ENCODE measurements at places on chromosomes 6 and 20.

DNA sequence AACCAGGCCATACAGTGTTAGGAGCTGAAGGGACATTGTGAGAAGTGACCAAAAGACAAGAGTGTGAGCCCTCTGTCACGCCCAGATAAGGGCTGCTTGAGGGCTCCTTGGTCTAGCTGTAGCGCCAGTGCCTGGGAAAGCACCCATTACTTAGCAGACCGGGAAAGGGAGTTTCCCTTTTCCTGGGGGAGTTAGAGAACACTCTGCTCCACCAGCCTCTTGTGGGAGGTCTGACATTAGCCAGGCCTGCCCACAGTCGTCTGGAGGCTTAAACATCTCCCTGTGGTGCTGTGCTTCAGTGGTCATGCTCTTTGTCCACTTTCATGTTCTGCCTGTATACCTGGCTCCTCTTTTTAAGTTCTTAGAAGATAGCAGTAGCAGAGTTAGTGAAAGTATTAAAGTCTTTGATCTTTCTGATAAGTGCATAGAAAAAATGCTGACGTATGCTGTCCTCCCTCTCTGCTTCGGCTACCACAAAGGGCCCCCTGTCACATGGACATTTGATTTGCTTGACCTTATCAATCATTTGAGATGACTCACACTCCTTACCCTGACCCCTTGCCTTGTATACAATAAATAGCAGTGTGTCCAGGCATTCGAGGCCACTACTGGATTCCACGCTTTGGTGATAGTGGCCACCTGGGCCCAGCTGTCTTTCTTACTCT is 201.5 kb upstream of the ECI2 start:
- DNase-seq = no peak

DNA sequence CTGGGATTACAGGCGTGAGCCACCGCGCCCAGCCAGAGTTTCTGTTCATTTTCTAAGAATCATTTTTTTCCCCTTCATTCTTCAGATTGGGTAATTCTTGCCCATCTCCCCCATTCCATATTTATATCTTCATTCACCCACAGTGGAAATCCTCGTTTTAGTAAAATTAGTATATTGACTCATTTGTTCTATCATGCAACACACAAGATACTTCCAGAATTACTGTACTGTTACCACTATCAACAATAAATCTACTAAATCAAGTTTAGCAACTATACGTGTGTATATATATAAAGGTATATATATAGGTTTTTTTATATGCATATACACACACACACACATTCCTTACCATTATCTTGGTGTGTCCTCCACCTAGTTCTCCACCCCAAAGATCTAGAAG is 41.2 kb upstream of the KCNG1 start:
- DNase-seq = no peak

DNA sequence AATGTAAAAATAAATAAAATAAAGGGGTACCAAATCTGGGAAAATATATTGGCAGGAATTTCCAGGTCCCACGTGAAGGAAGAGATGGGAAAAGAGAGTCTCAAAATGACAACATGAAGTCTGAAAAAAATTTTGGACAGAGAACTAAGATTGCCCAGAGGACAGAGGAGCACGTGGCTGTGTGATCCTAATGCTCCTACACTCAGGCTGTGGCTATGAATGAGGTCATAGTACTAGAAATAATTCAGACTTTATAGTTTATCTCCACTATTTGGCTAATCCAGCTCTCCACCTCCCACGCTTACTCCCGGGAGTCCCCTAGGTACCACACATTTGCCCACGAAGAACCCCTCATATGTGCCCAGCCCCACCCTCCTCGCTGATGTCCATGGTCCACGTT is 42.8 kb upstream of the STMND1 start:
- DNase-seq = no peak

GRCh38 chr6:111239461-111239860 is 152.2 kb downstream of the SLC16A10 start:
- no peak for DNase-seq
